ENCODE measurements at places on chromosomes 4 and X.
A peak's percentile ranks its signal among the peaks of the same experiment; 100 is the strongest.

GRCh38 chr4:172919269-172919668 lies 249.3 kb upstream of the GALNT7 start:
- no peak for DNase-seq

DNA sequence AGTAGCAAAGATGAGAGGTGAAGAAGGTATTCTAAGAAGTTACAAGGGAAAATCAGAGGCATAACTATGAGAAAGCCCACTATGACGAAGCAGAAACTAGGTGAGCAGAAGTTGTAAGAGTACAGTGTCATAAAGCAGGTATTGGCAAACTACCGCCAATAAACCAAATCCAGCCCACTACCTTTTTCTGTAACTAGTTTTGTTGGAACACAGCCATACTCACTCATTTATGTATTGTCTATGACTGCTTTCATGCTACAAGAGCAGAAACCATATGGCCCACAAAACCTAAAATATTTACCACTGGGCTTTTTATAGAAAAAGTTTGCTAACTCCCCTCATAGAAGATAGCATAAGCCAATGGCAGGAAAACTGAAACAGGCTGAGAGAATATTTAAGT lies 31.8 kb upstream of the ZCCHC13 start:
- DNase-seq: no peak

- DNase-seq: no peak
These were observed 127.9 kb upstream of the NHS start for GRCh38 chrX:17247144-17247543.

DNA sequence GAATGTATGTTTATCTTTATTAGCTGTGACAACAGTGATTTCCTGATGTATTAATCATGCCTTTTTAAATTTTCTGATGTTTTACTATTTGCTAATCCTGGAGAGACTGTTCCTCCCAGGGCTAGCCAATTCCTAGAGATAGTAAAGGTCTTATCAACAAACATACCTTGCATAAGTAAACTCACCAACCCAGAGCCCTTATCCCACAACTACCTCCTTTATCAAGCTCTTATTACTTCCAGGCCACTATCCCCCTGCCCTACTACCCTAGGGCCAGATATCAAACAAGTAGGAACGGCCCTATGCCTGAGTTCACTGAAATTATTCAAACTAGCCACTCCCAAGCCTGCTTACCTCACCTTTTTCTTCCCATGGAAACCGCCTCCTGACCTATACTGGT lies 58.2 kb upstream of the NPNT start:
- DNase-seq: no peak

DNA sequence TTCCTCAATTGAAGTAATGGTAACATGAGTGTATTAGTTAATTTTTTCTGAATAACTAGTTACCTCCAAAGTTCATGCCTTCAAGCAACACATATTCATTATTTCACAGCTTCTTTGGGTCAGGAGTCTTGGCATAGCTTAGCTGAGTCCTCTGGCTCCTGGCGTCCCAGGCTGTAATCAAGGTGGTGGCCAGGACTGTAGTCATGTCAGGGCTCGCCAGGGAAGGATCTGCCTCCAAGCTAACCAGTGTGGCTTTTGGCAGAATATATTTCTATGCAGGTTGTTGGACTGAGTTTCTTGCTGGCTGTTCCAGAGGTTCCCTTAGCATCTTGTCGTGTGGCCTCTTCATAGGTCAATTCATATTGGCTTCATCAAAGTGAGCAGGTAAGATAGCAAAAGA lies 10.0 kb upstream of the HS3ST1 start:
- DNase-seq: no peak

DNA sequence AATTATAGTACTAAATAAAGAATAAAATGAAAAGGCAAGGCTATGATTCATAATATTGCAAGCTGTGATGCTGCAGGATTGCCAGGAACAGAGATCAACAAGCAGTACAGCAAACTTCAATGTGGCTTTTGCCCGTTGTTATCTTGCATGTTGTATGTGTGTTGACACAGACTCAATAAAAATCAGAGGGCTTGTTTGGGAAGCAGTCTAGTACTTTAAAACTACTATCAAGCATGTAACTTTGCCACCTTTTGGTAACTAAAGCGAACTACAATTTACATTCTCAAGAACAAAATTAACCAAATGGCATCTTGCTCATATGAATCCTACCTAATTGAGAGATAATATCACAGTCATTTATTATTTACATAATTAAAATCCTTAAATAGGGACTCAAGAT lies 79.8 kb upstream of the GPM6A start:
- DNase-seq: no peak

GRCh38 chr4:150240011-150240410 lies 161.8 kb downstream of the DCLK2 start:
- DNase-seq: no peak

GRCh38 chrX:109774706-109775105 lies 41.6 kb upstream of the ACSL4 start:
- DNase-seq: peak; percentile 69

- no peak for DNase-seq
These were observed 26.4 kb downstream of the DOK7 start for GRCh38 chr4:3489451-3489962.

- DNase-seq: no peak
These were observed 139.7 kb downstream of the TSPAN5 start for GRCh38 chr4:98518559-98519267.

GRCh38 chrX:103640401-103641155 lies 11.8 kb downstream of the TCEAL1 start:
- DNase-seq: no peak

GRCh38 chr4:159770969-159771368 lies 668.1 kb downstream of the RAPGEF2 start:
- no peak for DNase-seq

- DNase-seq: peak; percentile 8
These were observed 136.4 kb downstream of the MAPK10 start for GRCh38 chr4:86223472-86223871.

GRCh38 chr4:153466949-153467896 lies 1.1 kb downstream of the TMEM131L start:
- DNase-seq: peak; percentile 25

DNA sequence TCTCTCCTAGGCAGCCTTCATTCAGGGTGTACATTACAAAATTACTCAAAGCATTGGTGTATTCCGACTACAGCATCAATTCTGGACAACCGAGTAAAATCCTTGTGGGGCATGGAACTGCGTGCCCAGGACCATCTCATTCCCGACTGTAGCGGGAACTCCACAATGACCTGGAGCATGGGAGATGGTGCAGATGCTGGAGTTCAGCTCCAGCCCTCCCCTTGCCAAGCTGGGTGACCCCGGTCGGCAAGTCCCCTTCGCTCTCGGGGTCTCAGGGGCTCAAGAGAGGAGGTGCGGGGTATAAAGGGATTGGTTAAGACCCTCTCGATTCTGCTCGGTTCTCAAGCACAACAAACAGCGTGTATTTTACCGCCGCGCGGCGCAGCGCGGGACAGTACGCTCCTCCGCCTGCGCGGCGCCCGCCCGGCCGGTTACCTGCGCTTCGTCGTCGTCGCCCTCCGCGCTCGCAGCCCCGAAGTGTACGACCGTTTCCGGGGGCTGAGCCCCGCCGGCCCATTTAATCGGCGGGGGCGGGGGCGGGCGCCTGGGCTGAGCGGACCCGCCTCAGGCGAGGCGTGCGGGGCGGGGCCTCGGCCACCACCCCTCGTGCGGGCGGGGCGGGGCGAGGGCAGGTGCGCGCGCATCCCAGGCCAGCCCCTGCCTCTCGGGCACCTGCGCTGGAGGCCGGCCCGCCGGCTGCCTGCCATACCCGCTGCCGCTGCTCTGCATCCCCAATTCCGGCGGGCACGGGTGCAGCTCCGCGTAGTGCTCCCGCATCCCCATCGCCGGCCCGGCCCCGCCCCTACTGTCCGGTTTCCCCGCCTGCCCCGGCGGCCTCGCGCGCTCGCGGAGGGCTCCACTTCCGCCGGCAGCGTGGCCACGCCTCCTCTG lies at the start of gene G6PD:
TSS of gene G6PD (minus strand) at position 493 of the 891 bp plus-strand sequence. CDS start 691 bp downstream, outside the sequence.
- peak; percentile 87 for DNase-seq

GRCh38 chr4:139209470-139210063 lies 32.5 kb upstream of the ELF2 start:
- no peak for DNase-seq

DNA sequence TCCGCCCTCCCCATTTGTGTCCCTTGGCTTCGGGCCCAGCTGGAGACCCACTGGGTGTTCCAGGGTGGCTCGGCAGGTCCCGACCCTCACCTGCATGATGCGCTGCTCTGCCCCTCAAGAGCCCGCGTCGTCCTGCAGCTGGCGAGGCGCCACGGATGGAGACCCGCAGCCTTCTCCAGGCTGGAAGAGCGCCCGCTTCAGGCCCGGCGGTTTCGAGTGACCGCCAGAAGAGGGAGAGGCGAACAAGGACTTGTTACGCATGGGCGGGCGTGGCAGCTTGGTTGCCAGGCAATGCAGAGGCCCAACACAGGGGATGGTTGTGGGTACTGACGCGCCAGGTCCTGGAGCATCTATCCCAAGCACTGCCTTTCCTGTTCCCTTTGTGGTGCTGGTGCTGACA lies at the start of gene PDCL2:
TSS of gene PDCL2 (minus strand) at position 232 of the 400 bp plus-strand sequence. CDS start at position 96, 136 bp downstream.
- no peak for DNase-seq

DNA sequence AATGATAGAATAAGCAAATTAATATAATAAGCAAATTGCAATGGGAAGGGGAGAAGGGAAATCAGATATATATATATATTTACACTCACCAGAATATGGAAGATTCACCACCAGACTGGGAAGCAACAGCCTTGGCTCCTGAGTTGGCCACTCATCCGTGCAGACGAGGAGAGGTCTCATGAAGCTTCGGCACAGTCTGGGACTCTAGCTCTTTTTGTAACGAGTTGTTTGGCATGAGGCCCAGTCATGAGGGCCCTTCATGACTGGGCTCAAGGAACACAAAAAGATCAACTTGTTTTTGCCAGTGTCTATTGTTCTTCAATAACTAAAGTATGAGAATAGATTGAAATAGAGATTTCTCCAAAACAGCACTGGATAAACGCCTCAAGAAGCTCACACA lies 176.4 kb downstream of the ADGRA3 start:
- DNase-seq: no peak

GRCh38 chr4:15451181-15451865 lies 18.4 kb upstream of the CC2D2A start:
- DNase-seq: no peak

- peak; percentile 44 for DNase-seq
These were observed 17.8 kb upstream of the CXCL3 start for GRCh38 chr4:74056114-74056857.

DNA sequence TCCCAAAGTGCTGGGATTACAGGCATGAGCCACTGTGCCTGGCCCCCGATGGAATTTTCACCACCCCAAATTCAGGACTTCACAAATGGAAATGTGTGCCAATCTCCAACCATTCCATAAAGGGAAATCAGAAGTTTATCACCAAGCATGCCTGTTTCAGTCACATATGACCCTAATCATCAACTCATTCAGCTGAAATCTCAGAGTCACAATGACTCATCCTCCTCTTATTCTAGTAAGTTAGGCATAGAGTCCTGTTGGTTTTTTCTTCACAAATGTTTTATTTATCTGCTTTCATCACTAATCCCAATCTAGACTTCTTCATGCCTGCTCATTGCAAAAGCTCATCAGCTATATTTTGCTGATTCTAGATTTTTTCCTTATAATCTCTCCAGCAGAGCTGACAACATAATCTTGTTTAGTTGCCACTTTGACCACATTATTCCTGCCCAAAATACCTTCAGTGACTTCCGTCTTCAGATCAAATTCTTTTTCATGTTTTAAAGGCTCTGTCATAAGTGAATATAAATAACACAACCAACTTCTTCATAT lies 83.3 kb downstream of the SLC7A11 start:
- peak; percentile 5 for DNase-seq

- DNase-seq: no peak
These were observed 2.6 kb upstream of the APBB2 start for GRCh38 chr4:41217020-41217333.

GRCh38 chrX:8913655-8914409 lies 112.6 kb upstream of the FAM9A start:
- no peak for DNase-seq

GRCh38 chrX:46208225-46208854 lies 336.9 kb downstream of the ZNF674 start:
- DNase-seq: peak; percentile 26
